ENCODE measurements at places on chromosomes 16 and 17. TPM values are rescaled to one million over a fixed set of nuclear protein-coding genes. Genes with fewer than 3 reads are reported as not detected.

The CCL18 gene
- total RNA-seq = under 0.01 TPM

The ABCC12 gene
- total RNA-seq = not detected

The OTOA gene
- under 0.01 TPM for total RNA-seq

The EME1 gene
- 4.5 TPM for total RNA-seq
